SK-MEL-5 (cell line): ENCODE measurements at places on chromosomes 3 and 15. TPM values are rescaled to one million over a fixed set of nuclear protein-coding genes. Genes with fewer than 3 reads are reported as not detected.

DNA sequence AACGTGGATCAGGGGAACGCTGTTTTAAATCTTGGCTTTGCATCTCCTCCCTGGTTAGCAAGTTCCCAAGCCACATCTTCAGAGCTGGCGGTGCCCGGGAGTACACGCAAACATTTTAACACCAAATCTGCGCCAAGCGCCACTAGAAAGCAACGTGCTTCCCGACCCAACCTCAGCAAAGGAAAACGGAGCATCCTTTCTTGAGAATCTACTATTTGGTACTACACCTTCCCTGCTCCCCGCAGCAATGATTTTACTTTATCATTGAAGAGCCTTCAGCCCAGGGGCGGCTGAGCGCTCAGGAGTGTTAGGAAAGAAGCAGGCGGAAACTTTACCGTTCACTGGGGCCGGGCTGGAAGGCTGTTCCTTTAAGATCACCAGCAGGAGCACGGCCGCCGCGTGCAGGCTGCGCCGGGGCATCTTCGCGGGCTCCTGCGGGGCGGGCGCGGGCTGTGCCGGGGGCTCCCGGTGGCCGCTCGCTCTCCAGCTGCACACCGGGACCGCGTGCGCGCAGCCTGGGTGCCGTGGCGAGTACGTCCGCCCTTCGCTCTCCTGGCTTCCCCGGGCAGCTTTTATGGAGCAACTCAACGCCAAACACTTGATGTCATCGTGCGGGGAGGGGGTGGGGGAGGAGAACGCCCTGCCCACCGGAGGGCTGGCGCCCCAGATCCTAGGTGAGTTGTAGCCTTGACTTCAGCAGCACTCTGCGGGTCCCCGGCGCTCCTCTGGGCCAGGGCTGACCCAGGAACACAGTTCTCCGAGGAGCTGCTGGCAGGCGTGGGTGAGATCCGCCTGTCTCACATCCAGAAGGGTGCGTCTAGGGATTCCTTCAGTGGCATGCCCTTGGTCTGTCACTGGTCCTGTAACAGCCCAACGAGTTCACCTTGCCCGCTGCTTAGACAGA is at the start of gene CA12:
TSS of gene CA12 (minus strand) at position 546 of the 904 bp plus-strand sequence. CDS start at position 420, 126 bp downstream.
- DNase-seq: no peak

GRCh38 chr3:172285844-172286243 is 162.4 kb downstream of the GHSR start:
- peak; percentile 69 for DNase-seq

- no peak for DNase-seq
These were observed at the start of gene ALG1L2 for GRCh38 chr3:130081351-130081881. ALG1L2 (plus strand) TSS chr3:130081831; CDS start chr3:130082017, 186 bp downstream.

- DNase-seq: no peak
These were observed 413.7 kb downstream of the LPP start for GRCh38 chr3:188567478-188568195.

Gene LRRC15
- total RNA-seq: 0.05 TPM in 1 of 2 replicates, not detected in the other

- DNase-seq: no peak
These were observed 28.5 kb downstream of the CMTM6 start for GRCh38 chr3:32474201-32474600.

DNA sequence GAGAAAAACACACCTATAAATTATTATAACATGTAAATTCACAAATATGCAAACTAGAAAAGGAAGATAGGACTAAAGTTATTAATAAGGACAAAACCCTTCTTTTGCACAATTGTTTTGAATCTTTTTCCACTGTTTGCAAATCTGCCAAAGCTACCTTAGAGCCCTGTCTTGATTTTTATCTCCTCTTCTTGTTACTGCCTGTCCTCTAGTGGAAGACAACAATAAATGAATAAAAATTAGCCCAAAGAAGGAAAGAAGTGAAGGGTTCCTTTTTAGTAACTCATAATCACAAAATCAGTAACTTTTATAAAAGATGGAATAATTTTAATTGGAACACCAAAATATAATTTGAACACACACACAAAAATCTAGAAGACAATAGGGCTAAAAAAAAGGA is 2.7 kb downstream of the CD200R1 start:
- no peak for DNase-seq

Gene TMEM212
- not detected in 2 replicates for total RNA-seq

DNA sequence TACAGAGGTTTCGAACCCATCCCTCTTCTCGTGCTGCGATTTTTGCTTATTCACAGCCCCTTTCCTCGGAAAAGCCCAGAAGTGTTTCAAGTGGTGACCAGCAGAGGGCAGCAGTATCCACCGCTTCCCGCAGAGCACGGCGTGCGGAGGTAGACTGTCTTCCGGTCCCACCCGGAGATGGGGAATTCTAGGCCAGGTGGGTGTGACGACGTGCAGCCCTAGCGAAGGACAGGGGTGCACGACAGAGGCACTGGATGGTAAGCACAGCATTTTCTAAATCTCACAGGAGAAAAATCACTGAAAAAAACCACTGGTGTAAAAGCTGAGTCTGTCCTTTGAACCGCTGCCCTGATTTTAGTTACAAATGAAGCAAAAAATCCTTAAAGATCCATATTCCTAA is 7.4 kb upstream of the PSMD6 start:
- peak; percentile 74 for DNase-seq

- DNase-seq: no peak
These were observed 212.0 kb upstream of the TLE3 start for GRCh38 chr15:70309716-70310115.

DNA sequence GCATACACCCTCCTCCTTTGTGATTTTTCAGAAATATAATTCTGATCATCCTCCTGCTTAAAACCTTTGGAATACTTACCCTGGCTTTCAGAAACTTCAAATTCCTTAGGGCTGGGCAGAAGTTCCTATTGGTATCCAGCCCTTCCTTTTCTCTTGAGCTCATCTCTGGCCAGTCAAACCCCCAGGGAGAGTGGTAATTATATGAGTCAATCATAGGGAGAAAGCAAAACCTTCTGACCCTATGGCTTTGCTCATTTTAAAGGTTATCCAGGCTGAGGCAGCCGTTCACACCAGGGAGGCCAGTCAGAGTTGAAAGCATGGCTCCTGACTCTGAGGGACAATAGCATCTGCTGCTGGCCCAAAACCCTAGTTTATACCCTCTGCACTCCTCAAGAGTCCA is 23.9 kb upstream of the CTNNB1 start:
- peak; percentile 38 for DNase-seq

Gene SQOR
- 13.4 and 15.0 TPM in 2 replicates for total RNA-seq

GRCh38 chr3:69364354-69364753 is 21.5 kb downstream of the FRMD4B start:
- peak; percentile 85 for DNase-seq

GRCh38 chr3:169390271-169390670 is 273.2 kb downstream of the MECOM start:
- peak; percentile 24 for DNase-seq

DNA sequence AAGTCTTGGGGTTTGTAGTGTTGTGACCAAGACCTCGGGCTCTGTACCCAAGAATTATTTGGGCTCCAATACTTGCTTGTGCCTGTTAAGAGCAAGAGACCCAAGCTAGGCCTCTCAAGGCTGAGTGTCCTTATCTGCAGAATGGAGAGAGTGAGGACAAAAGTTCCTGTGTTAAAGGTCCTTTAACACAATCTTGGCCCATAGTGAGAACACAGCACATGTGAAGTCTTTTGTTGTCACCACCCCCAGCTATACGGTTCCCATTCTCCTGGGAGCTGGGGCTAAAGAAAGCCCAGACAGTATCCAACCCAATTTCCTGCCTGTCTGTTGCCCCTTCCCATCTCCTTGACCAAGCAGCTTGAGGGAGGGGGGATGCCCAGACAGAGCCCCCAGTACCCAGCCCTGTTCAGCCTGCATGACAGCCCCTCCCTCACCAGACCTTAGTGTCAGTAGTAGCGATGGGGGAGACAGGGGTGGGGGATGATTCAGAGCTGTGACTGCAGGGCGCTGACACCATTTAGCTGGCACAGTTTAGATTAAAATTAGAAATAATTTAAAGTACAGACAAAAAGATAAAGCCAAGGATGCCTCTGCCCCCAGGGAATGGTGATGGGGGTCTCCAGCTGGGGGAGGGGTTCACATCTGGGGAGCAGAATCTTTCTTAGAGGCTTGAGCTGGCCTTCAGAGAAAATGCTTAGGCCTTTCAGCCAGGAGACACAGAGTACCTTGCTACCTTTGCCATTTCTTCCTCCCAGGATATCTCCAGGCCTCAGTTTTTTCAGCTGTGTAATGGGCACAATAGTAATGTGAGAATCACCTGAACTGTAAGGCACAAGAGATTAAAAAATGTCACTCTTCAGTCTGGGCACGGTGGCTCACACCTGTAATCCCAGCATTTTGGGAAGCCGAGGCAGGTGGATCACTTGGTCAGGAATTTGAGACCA is 2.7 kb downstream of the PRKCD start:
- DNase-seq: peak; percentile 67

Gene IL5RA
- not detected in 2 replicates for total RNA-seq

Gene CCR5
- total RNA-seq: not detected in 2 replicates

- DNase-seq: no peak
These were observed 32.9 kb upstream of the SLC22A13 start for GRCh38 chr3:38232701-38233100.

DNA sequence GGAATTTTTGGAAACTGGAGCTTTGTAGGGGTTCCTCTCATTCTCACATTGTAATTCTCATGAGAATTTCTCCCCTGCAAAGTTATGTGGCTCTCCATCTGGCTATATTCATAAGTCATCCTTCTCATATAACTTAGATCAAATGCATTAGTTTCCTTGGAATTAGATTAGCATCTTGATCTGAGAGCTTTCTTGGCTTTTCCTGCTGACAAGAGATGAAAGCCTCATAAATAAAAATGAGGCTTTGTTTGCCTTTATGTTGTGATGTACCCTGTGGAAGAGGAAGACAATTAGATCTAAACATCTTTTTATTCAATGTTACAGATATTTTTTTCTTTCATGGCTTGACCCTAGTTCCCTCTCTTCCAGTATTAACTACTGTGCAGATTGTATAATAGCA is 165.4 kb upstream of the ZPLD1 start:
- DNase-seq: no peak

- no peak for DNase-seq
These were observed 2.9 kb downstream of the HDDC3 start for GRCh38 chr15:90929246-90930019.

DNA sequence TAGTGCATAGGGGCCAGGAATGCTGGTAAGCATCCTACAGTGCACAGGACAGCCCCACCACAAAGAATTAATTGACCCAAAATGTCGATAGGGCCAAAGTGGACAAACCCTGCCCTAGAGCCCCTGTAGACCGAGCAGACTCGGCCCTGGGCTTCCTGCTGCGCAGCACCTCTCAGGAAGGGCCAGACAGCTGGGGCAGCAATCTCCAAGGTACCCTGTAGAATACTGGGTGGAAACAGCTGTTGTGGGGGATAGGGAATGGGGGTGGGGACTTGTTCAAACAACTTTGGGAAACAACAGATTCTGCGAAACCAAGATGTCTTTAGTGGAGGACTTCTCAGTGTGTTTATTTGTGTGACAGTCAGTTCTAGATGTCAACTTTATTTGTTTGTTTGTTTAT is 67.1 kb downstream of the MRPL46 start:
- no peak for DNase-seq

GRCh38 chr15:44536302-44536961 is 515 bp upstream of the EIF3J start:
- peak; percentile 84 for DNase-seq

DNA sequence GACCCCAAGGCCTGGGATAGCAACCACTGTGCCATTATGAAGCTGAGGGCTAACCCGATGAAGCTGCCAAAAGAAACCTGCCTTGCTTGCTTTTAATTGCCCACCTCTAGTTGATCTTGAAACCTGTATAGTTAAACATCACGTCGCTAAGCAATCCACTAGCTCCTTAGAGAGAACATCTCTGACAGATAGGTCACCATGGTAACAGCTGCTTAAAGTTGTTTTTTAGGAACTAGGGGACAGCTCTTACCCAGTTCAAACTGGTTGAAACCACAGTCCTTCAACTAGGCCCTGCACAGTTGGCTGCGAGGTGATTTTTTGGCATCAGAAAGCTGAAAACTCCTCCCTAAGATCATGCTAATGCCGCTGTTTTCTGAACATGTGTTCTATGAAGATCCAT is 135.7 kb downstream of the EBLN2 start:
- DNase-seq: no peak

- DNase-seq: no peak
These were observed 130.9 kb downstream of the DTWD1 start for GRCh38 chr15:49751751-49752150.

Gene LRRN1
- 0.03 TPM in 1 of 2 replicates, not detected in the other for total RNA-seq

DNA sequence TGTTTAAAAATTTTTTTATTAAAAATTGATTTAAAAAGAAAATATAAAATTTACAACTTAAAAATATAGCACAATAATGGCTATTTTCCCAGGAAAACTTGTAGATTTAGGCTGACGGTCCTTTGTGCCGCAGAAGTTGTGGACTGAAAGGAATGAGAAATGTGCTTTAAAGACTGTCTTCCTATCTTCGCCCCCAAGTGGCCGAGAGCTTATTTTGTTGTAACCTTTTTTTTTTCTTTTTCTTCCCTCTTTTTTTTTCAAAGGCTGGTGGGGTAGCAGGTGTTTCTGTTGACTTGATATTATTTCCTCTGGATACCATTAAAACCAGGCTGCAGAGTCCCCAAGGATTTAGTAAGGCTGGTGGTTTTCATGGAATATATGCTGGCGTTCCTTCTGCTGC is 15.5 kb downstream of the SLC25A26 start:
- DNase-seq: peak; percentile 52

Gene VIPR1
- total RNA-seq: 0.34 TPM in 1 of 2 replicates, not detected in the other

DNA sequence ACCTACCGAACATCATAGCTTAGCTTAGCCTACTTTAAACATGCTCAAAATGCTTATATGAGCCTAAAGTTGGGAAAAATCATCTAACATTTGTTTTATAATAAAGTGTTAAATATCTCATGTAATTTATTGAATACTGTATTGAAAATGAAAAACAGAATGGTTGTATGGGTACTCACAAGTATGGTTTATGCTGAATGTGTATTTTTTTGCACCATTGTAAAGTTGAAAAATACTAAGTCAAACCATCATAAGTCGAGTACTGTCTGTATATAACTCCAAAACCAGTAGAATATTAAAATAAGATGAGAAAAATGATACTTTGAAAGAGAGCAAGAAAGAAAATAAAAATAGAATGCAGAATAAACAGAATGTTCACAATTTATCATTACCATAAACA is 115.7 kb downstream of the ZNF280D start:
- DNase-seq: no peak

GRCh38 chr3:155382396-155383042 is 89.0 kb upstream of the STRIT1 start:
- DNase-seq: peak; percentile 84

Gene ARPP21
- not detected in 2 replicates for total RNA-seq

- no peak for DNase-seq
These were observed 149.9 kb downstream of the SST start for GRCh38 chr3:187520027-187520945.
